ENCODE measurements at places on chromosomes 7 and 10.
A peak's percentile ranks its signal among the peaks of the same experiment; 100 is the strongest.

DNA sequence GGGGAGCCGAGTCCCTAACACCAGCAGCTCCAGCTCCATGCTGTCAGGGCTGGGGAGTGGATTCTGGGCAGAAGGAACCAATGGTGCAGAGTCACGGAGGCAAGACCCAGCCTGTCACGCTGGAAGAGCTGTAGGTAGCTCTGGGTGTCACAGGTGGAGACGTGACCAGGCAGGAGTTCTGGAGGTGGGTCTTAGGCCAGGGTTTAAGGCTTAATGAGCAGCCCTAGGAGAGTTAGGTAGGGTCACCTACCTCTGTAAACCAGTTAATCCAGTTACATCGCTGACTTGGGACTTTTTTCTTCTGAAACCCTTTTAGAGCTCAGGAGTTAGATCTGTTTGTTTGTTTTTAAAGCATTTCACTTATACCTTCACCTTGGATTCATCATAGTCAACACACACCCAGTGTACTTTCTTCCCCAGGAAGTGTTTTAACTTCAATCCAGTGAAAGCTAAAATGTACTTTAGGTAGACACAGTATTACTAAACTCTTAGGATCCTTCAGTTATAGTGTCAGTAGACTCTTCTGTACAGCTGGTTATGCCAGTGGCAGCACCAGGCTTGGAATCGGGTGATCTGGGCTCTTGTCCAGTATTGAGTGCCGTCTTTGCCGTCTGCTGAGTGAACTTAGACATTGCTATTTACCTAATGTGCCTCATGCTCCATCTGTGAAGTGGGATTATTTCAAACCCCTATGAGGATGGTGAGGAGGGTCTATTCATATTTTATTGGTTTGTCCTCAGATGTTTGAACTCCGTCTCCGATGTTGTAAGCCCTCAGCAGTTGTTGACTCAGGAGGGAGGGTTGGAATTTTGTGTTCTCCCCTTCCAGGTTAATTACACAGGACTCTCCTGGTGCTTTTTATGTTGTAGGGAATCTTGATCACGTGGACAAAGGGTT, 31.0 kb downstream of the TACR2 start:
- DNase-seq = no peak

GRCh38 chr7:44152971-44153947, 12.1 kb upstream of the MYL7 start:
- no peak for DNase-seq

GRCh38 chr10:120666308-120666707, 184.9 kb upstream of the WDR11 start:
- DNase-seq = no peak

DNA sequence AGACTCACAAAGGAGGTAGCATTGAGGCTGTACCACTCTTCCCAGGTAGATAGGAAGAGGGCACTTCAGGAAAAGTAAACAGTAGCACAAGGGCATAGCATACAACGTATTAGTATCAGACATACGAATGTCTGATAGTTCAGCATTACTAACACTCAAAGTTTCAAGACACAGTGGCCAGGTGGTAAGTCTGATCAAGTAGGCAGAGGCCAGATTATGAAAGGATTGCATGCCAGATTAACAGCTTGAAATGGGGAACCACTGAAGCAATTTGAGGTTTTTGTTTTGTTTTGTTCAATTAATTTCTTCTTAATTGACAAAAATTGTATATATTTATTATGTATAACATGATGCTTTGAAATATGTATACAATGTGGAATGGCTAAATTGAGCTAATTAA, 45.7 kb upstream of the IL6 start:
- no peak for DNase-seq

- DNase-seq = no peak
These were observed 38.6 kb upstream of the ARL4A start for GRCh38 chr7:12648704-12649261.

DNA sequence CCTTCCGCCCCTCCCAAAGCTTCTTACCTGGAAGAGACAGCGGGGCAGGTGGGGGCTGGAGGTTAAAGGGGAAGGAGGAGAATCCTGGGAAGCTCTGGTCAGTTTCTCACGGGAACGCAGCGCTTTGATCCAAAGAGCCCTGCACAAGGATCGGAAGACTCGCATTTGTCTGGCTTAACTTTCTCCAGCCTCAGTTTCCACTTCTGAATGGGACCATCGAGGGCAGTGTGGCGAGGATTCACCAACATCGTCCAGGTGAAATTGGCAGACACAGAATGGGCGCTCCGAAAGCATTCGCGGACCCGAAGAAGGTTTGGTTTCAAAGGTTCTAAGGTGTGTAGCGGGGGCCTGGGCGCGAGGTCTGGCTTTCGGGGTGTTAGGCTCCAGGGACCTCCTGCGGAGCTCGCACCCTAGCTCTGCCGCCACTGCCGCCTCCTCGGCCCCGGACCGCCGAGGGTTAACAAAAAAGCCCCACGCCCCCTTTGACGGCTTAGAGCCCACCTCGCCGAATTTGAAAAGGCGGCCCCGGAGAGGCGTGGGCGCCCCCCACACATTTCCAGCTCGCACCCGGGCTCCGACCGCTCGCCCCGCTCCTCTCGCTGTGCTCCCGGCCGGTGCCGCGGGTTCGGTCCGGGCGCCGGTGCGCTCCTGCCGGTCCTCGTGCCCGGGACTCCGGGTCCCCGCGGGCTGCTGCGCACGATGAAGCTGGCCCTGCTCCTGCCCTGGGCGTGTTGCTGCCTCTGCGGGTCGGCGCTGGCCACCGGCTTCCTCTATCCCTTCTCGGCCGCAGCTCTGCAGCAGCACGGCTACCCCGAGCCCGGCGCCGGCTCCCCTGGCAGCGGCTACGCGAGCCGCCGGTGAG, at the start of gene COL26A1:
TSS of gene COL26A1 (plus strand) at position 542 of the 862 bp plus-strand sequence. CDS start at position 700, 158 bp downstream.
- DNase-seq = peak; percentile 85

- no peak for DNase-seq
These were observed 87.1 kb downstream of the FZD1 start for GRCh38 chr7:91351374-91351773.

DNA sequence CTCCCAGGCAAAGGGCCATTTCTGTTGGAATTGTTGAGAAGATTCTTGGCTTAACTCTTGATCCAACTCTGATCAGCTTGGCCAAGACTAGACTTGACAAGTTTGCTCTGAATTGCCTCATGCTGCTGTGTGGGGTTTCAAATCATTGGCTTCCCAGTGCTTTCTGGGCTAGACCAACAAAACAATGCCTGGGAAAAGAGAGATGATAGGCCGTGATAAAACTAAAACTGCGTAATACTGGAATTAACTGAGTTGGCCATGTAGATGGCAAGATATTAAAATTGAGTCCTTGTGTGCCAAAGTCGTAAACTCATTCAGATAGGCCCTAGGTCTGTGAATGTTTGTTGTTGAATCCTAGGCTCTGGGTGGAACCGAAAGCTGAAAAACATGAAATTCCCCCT, 222.6 kb downstream of the MGMT start:
- no peak for DNase-seq

GRCh38 chr7:151113344-151114150, 27.3 kb downstream of the AGAP3 start:
- peak; percentile 67 for DNase-seq

GRCh38 chr7:43648473-43649406, 65.8 kb downstream of the STK17A start:
- no peak for DNase-seq

DNA sequence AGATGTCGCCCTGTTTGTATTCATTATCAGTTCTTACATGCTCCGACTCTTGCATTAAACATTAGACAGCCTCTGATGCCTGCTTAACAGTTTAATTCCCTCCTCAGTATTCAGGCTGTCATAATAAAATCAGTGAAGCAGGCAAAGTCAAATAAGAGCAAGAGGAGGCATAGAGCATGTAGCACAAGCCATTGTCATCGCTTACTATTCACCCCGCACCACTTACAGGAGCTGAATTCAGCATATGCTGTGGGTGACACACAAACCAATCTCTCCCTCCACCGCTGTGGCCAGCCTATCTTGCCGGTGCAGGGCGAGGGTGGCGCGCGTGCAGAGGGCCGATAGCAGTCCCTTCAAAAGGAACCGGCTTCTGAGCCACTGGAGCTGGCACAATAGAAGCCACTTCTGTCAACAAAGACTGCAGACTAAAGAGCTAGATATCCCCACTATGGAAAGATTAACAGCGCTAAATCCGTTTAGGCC, 433.2 kb upstream of the MGMT start:
- DNase-seq = no peak

DNA sequence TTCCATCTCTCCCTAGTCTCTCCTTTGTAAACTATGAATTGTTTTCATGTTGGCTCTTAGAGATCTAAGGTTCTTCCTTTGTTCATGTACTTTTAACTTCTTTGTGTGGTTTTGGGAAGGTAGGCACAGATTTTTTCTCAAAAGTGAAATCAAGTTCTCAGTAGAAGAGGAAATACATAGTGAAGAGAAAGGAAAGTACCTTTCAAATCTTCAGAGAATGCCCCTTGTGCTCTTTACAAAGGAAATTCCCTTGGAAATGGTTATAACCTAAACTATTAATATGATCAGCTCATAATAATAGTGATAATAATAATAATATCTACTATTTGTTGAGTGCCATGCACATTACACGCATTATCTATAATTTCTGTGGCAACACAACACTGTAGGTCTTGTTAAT, 318.5 kb downstream of the PRPF18 start:
- no peak for DNase-seq

- no peak for DNase-seq
These were observed 300.9 kb upstream of the C7orf33 start for GRCh38 chr7:148289630-148290029.

DNA sequence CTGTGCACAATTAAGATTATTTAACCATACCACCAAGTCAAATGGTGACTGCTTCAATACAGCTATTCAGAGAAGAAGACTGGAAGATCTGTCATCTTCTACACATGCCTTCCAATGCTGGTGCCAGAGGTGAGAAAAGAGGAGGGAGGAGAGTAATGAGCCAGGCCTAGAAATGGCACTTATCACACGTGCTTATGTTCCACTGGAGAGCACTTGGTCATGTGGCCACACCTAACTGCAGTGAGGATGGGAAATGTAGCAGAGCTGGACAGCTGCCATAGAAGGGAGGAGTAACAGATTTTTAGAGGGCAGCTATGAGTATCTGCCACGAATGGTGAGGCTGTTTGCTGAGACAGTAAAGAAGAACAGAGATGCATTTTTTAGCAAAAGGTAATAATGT, 77.1 kb downstream of the MPLKIP start:
- no peak for DNase-seq

DNA sequence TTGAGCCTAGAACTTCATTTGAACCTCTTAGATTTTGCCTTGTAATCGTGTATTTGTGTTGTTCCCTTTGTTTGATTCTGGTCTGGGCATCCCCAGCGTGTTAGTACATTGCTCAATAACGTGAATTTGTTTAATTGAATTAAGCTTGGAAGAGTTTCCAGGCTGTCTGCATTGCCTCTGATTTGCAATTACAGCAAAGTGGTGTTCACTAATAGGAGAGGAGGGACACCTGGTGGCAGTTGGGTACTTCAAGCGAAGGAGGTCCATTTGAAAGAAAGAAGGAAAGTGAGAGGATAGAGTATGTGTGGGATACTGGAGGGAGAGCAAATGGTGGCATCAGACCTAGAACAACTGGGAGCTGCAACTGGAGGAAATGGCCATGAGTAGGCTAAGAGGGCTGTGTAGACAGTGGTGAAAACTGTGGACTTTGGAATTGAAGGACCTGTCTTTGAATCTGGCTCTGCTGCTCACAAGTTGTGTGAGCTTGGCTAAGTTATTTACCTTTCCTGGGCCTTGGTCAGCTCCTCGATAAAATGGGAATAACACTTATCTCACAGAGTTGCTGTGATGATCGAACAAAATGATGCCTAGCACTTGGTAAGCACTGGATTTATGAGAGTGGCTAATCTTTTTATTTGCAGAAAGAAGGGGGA, 15.1 kb downstream of the LSMEM1 start:
- DNase-seq = peak; percentile 64

- no peak for DNase-seq
These were observed 15.3 kb upstream of the AKR1C1 start for GRCh38 chr10:4947635-4948596.

DNA sequence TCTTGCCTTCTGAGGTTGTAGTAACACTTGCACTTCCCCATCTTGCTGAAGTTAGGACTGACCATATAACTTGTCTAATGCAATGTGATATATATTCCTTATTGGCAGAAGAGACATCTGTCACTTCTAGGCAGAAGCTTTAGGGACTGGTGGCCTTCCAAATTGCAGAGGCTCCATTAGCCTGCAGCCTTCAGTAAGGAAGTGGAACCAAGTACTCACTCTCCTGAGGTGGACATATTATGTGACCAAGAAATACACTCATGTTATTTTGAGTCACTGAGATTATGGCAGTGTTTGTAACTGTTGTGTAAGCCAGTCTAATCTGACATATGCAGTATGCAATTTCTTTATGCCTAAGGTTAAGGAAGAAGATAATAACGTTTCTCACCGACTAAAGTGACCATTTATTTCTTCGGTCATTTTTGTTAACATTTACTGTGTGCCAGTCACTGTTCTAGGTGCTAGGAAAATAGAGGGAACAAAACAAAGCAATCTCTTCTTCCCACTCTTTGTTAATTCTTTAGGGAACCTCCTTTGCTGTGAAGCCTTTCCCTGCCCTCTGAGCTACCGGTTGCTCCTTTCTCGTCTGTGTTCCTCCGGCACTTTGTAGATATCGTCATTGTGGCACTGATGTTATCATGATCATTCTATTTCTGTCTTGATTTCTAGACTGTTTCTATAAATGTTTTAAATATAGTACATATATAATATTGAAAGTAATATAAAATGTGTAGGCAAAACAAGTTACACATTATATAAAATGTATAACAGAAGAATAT, 52.9 kb upstream of the HBP1 start:
- no peak for DNase-seq

DNA sequence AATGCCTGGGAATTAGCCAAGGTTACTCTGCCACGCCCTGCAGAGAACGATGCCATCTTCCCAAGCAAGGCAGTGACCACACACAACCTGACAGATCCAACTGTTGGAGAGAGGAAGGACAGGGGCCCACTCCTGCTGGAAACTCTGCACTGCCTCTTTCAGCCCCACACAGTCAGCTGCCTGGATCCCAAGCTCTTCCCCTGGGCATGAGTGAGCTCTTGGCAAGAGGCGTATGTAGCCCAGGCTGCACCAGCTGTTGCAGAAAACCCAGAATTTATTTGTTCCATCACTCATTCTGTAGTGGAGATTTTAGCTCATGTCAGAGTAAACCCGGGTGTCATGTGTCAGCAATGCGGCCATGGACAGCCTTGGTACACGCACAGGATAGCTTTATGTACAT, 135.1 kb upstream of the TRIM24 start:
- DNase-seq = no peak
